Kidney tubule cell (primary cell): ENCODE measurements at places on chromosomes 2 and 18.

DNA sequence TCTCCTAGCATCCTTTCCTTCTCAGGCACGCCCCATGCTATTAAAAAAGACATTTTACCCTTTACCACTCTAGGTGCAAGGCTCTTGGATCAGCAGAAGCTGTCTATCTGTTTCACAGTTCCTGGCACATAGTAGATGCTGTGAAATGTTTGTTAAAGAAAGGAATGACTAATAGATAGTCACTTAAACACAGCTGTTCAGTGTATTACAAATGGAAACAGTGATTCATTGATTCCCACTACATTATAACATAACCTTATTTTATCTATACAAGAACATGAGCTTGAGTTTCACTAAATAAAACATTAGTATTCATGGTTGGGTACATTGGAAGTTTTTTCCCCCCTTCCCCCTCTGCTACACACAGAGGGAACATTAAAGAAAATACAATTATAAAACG, 142.1 kb downstream of the ASXL3 start:
- DNase-seq: peak; percentile 27

DNA sequence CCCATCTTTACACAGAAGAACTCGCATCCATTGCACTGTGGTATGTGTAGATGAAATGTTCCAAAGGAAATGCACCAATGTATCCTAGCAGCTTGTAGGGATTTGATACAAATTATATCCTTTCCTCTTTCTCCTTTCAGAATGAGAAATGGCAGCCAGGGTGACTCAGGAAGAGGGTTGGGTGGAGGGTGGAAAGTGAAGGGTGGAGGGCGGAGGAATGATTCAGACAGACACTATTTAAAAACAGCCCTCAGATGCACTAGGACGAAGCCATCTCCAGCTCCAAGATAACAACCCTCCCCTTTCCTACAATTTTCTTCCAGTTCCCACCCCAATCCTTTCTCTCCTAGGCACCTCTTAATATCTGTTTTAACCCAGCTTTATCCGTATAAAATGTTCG, 96.2 kb upstream of the STK39 start:
- DNase-seq: peak; percentile 31

DNA sequence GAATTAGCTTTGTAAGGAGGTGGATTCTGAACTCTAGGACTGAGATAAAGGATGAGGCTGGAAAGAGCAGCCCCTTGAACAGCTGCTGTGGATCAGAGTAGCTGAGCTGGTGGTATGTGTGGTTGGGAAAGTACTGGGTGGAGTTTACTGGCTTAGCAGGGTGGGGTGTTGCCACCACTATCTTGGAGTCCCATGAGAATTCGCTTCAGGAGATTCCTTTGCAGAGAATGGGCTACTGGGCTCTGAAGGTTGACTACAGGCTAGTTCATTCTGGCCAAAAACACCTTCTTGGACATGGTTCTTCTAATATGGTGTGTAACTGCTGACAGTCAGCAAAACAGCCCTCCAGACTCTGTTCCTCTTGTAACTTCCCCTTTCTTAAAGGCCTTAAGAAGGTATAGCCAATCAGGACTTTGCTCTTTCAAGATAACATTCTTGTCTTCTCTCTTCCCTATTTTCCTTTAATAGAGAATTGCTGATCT, 52.7 kb downstream of the TET3 start:
- no peak for DNase-seq

DNA sequence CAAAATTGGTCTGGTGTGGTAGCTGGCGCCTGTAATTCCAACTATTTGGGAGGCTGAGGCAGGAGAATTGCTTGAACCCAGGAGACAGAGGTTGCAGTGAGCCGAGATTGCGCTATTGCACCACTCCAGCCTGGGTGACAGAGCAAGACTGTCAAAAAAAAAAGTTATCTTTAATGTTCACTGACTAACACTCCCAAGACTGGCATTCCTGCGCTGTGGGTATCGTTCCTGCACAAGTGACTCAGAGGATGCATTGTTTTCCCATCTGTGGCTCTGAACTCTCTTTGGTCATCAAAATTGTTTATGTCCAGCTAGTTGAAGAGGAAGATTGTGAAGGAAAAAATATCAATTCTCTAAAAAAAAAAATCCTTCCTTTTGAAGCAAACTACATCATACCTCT, 539.0 kb downstream of the SOX11 start:
- DNase-seq: no peak

GRCh38 chr2:56191617-56192016, 7.8 kb downstream of the CCDC85A start:
- DNase-seq: peak; percentile 49

GRCh38 chr2:58664523-58665151, 423.5 kb upstream of the FANCL start:
- DNase-seq: no peak
